Calu3 (cell line): ENCODE measurements at places on chromosomes 7 and 10. TPM values are rescaled to one million over a fixed set of nuclear protein-coding genes. Genes with fewer than 3 reads are reported as not detected.

DNA sequence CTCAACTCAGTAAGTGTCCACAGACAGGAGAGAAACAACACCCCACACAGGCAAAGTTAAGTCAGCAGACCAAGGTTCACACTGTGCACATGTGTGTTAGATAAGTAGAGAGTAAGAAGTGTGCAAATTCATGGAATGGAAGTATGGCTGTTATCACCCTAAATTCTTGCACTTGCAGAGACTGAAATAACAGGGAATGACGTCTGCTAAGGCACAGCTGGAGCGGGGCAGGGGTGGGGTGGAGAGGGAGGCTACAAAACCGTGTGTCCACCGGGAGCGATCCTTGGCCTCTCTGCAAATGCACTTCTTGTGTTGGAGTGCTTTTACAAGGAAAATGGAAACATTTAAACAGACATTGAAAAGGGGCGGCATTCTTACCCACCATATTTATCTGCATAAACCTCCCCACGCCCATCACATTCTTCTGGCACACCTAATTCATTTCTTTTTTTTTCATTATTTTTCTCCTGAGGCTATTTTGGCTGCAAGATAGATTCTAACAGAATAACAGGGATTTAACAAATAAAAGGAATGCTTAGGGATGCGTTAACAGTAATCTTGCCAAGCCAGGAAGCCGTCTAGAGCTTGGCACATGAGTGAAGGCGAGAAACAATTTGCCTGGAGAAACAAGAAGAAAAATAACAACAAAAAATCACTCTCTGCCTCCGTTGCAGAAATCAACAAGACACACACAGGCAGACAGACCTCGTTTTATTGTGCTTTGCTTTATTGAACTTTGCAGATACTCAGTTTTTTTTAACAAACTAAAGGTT, 30.1 kb downstream of the TNS3 start:
- DNase-seq: no peak

- DNase-seq: peak; percentile 53
Measured at GRCh38 chr7:33185786-33186185, 56.4 kb downstream of the BBS9 start.

GRCh38 chr10:43986374-43986773, 337.7 kb upstream of the ZNF32 start:
- no peak for DNase-seq

The CPXM2 gene
- not detected in 2 replicates for total RNA-seq

The GRID2IP gene
- total RNA-seq: 1.2 and 1.4 TPM in 2 replicates

- DNase-seq: no peak
Measured at GRCh38 chr10:3760083-3760482, 24.9 kb downstream of the KLF6 start.

The MKLN1 gene
- 36.8 and 47.1 TPM in 2 replicates for total RNA-seq

GRCh38 chr7:24133691-24134090, 150.3 kb upstream of the NPY start:
- no peak for DNase-seq

- no peak for DNase-seq
Measured at GRCh38 chr7:32298408-32299132, 191.6 kb downstream of the LSM5 start.

GRCh38 chr7:77217474-77218185, 18.0 kb upstream of the FGL2 start:
- DNase-seq: no peak

The CFAP70 gene
- 1.2 and 1.9 TPM in 2 replicates for total RNA-seq

- DNase-seq: no peak
Measured at GRCh38 chr7:97313900-97314299, 196.4 kb downstream of the SDHAF3 start.

The TCF7L2 gene
- total RNA-seq: 36.6 and 43.0 TPM in 2 replicates

- DNase-seq: no peak
Measured at GRCh38 chr10:79250259-79250658, 97.0 kb upstream of the PPIF start.

DNA sequence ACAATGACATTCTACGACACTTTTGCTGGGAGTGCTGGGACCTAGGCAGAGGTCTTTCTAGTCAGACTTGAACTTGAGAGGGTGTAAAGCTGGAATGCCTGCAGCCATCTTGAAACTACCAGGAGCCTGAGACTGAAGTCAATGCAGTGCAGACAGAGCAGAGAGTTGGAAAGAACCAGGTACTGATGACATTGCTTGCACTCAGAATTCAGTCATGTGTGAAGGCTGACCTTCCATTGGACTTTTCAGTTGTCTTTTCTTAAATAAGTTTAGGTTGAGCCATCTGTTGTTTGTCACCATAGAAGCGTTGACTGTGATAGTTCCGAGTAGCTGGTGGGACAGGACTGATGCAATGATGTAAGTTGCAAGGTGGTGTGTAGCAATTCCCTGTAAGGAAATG, 3.1 kb upstream of the PLPP4 start:
- DNase-seq: no peak

The ANKRD30A gene
- 0.10 TPM in 1 of 2 replicates, not detected in the other for total RNA-seq

GRCh38 chr10:71939304-71939703, 24.9 kb upstream of the CHST3 start:
- DNase-seq: no peak

- no peak for DNase-seq
Measured at GRCh38 chr10:7297094-7297493, 113.7 kb downstream of the SFMBT2 start.

GRCh38 chr7:101595246-101595645, 33.9 kb downstream of the MYL10 start:
- DNase-seq: no peak

The PLAC9 gene
- total RNA-seq: not detected in 2 replicates

The RPEL1 gene
- 0.57 and 0.61 TPM in 2 replicates for total RNA-seq

The MYH16 gene
- total RNA-seq: 0.61 and 0.97 TPM in 2 replicates

The SMKR1 gene
- total RNA-seq: 0.49 TPM in 1 of 2 replicates, not detected in the other

The RTKN2 gene
- 25.0 and 26.7 TPM in 2 replicates for total RNA-seq

GRCh38 chr7:99631295-99632109, 14.8 kb downstream of the ZSCAN25 start:
- peak; percentile 5 for DNase-seq

The PBLD gene
- total RNA-seq: 8.9 TPM in 2 replicates

The IQCE gene
- 94.8 and 96.4 TPM in 2 replicates for total RNA-seq

GRCh38 chr10:77160679-77161078, 476.9 kb downstream of the KCNMA1 start:
- DNase-seq: peak; percentile 31

DNA sequence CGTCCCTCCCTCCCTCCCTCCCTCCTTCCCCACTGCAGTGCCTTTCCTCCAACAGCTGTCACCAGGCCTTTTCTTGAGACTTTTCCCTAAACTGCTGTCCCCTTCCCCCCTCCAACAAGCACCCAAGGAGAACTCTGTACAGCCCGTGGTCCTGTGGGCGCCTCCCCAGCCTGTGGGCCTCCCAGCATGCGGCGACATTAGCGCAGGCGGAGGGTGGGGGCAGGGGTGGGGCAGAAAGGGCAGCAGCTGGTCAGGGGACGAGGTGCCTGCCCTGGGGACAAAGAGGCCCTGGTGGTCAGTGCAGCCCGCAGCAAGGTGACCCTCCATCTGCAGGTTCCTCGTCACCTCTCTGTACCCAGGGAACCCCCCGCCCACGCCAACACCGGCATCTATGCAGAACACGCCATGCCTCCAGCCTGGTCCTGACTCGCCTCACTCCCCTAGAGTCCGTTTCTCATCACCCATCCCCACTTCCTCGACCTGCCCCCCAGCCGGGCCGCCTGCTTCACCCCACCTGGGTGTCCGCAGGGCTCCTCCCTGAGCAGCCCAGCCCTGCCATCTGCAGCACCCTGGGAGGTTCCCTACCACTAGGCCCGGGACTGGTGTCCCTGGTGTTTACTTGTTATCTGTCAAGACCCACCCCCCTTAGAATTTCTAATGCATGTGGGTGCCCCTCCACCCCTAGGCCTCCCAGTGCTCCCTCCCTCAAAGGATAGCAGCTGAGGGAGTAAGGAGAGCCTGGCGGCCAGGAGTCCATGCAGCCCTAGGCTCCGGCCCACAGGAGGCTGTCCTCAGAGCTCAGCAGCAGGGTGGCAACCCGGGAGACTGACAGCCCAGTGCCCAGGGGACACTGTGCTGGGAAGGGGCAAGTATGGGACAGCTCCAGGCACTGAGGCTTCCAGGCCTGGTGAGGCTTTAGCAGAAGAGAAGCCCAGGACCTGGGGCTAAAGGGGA, 147.8 kb downstream of the ARHGAP22 start:
- DNase-seq: no peak

DNA sequence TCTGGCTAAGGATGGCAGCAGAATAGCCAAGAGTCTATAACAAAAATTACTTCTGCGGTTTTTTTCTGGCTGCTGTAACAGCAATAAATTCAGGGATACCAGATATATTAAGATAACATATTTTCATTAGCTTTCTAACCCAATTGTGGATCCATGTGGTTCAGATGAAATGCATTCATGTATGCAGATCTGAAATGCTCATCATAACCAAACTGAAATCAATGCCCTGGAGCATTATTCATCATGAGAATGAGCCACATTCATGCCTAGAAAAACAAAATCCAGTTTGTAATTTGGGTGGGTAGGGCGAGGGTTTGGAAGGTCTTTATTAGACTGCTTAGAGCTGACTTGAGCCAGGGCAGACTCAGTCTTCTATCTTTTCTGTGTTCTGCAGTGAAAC, 69.8 kb upstream of the SEMA3A start:
- no peak for DNase-seq

DNA sequence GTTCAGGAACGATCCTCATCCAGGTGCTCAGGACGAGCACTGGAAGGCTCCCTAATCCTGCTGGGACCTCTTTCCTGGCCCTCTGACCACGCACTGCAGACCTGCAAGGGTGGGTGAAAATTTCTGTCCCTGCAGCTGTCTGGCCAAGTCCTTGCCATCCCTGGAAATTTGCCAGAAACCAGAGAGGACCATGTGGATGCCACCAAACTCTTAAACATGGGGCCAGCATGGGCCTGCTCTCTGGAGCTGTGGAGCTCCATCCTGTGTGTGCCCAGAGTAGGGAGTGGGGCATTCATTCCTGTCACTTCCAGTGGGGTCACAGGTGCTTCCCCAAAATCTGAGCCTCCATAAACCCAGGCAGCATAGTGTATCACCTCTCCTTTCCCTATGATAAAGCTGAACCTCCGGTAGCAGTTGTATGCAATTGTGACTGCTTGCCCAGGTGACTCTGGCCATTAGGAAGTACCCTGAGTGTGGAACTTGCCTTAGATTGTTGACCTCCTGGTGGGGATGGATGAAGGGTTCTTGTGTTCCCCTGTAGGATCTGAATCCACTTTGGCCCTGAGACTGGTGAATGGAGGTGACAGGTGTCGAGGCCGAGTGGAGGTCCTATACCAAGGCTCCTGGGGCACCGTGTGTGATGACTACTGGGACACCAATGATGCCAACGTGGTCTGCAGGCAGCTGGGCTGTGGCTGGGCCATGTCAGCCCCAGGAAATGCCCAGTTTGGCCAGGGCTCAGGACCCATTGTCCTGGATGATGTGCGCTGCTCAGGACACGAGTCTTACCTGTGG, 57.1 kb downstream of the DMBT1 start:
- no peak for DNase-seq

- no peak for DNase-seq
Measured at GRCh38 chr10:28326516-28327490, 23.9 kb upstream of the MPP7 start.

The KLF14 gene
- total RNA-seq: 0.17 TPM in 1 of 2 replicates, not detected in the other

The ITGB8 gene
- total RNA-seq: 157 and 183 TPM in 2 replicates

DNA sequence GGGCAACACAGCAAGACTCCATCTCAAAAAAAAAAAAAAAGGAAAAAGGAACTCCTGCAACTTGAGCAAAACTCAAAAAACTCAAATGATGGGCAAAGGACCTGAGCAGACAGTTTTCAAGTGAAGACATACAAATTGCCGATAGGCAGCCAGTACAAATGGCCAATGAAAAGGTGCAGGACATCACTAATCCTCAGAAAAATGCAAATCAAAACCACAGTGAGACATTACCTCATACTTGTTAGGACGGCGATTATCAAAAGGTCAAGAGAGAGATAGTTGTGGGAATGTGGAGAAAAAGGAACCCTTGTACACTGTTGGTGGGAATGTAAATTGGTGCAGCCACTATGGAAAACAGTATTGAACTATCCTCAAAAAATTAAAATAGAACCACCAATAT, 16.8 kb downstream of the SVOPL start:
- no peak for DNase-seq

The NEUROD6 gene
- total RNA-seq: not detected in 2 replicates

DNA sequence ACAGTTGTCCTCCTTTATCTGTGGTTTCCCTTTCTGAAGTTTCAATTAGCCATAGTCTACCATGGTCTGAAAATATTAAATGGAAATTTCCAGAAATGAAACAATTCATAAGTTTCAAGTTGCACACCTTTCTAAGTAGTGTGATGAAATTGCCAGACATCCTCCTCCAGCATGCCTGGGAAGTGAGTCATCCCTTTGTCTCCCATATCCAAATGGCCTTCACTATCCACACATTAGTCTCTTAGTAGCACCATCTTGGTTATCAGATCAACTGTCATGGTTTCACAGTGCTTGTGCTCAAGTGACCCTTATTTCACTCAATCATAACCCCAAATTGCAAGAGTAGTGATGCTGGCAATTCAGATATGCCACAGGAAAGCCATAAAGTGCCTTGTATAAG, 83.4 kb upstream of the PPP1R9A start:
- DNase-seq: peak; percentile 5

- DNase-seq: no peak
Measured at GRCh38 chr7:91067242-91067641, 197.0 kb upstream of the FZD1 start.

DNA sequence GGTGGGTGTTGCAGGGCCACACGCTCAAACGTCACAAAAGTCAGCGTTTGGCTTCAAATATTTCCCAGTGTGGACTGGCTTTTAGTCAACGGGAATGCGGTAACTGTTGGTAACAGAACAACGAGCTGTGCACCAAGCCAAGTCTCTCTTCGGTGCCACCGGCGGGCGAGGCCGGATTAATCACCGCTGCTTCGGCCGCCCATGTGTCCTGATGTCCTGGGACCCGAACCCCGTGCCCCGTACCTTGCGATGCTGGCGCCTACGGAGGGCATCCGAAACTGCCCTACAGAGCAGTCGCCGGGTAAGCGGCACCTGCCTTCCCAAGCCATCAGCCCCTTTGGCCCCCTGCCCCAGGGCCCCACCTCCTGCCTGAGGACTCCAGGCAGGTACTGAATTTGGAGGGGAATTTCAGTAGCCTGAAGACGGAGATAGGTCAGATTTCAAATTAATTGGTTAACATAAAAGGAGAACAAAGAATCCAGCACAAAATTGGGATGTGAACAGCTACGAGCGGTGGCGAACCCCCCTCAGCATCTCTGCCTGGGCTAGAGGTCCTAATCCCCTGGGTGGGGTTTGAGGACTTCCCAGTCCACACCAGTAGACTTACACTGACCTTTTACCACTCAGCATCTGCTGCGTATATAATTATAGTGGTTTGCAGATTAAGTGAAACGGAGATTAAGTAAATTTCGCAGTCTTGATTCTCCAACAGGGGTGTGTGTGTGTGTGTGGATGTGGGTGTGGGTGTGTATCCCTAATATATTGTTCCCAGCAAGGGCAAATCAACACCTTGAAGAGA, at the start of gene LRRC72:
TSS of gene LRRC72 (plus strand) at position 84 of the 799 bp plus-strand sequence. CDS start at position 212, 128 bp downstream.
- DNase-seq: no peak

DNA sequence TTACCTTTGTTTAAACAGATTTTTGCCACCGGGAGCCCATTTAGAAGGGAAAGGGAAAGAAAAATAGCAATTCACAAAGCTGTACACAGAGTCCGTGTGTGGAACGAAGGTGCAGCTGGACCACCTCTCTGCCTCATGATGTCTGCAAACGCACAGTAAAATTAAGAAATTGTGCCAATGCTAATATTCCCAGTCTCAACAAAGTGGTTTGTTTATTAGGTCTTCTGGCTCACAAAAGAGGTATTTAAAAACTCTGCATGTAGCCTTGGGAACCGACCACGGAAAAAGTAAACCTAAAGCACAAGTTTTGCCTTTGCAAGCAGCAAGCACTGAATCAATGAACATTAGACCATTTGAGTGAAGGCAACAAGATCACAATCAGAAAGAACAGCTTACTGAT, 57.7 kb downstream of the CREB3L2 start:
- DNase-seq: no peak

The PTPRN2 gene
- total RNA-seq: 1.9 and 2.0 TPM in 2 replicates

- no peak for DNase-seq
Measured at GRCh38 chr10:78648256-78648860, 420.4 kb upstream of the ZMIZ1 start.
